Stimulated activated CD4-positive, alpha-beta T cell treated with anti-CD3 and anti-CD28 coated beads, Interleukin-1b, Interleukin-23, amount 100 ng/mL, for 48 hours (primary cell): ENCODE measurements at places on chromosomes 2 and 18.

DNA sequence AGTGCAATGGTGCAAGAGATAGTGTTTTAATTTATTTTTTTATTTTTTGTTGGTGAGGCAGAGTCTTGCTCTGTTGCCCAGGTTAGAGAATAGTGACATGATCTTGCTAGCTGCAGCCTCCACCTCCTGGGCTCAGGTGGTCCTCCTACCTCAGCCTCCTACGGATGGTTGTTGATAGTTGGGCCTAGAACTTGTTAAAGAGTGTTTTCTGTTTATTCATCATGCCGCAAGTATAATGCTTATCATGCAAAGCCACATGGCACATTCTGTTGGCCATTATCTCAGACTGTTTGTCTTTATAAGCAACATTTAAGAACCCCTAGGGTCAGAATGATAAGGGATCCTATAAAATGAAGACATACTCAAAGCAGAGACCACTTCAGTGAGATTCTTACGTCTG, 1.7 kb downstream of the UGGT1 start:
- DNase-seq = no peak

- DNase-seq = no peak
These were observed 24.7 kb downstream of the RAPH1 start for GRCh38 chr2:203510256-203510940.

DNA sequence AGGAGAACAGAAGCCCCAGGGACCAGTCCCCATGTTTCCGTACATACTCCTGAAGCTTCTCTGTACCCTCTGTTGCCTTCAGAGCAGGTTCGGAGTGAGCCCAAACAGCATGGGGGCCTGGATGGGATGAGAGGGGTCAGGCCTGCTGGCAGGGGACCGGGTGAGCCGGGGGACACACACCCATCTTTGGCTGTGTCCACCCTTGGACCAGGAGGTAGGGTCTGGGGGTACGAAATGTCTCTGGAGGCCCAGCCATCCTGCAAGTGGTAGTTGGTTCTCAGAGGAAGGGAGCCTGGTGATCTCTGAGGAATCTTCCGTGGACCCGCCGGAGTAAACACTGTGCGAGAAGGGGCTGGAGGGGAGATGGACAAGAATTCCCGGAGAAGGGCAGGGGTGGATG, 15.3 kb downstream of the FBLN7 start:
- no peak for DNase-seq

GRCh38 chr2:227221120-227221519, 56.7 kb downstream of the COL4A3 start:
- no peak for DNase-seq

DNA sequence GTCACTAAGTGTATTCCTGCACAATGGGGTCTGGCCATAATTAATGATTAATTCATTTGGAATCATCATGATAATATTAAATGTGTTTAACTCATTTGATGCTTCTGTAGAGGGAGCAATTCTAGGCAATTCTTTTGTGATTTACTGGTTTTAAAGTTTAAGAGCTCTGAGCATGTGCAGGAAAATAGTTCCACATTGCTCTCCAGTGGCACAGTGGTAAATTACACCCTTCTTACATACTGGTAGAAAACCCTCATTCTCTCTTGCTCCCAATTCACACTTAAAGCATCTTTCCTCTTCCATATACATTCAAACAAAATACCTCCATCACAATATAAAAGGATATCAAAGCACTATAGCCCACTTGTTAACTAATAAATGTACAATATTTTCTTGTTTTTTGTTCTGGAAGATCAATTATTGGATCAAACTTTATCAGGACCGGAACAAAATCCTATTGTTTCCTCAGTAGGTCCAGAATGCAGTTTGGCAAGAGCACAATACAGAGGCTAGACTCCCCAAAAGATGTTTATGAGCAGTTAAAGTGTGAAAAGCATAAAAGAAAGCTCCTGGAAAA, 844.3 kb downstream of the MBD2 start:
- no peak for DNase-seq

DNA sequence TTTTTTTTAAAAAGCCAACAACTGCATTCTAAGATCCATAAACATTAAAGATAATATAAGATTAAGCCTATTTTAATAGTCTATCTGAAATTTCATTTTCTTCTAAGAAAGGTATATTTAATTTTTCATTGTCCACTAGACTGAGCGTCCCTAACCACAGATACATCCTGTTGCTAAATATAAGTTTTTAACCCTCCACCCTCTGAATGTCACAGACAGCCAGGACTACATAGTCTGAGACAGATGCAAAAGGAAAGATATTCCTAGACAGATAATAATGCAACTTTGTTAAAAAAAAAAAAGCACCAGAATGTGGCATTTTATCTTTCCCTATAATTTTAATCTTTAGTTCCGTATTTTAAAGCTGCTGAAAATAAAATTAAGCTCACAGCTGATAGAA, 114.6 kb downstream of the ZEB2 start:
- DNase-seq = no peak

GRCh38 chr2:39696838-39697237, 31.1 kb downstream of the TMEM178A start:
- DNase-seq = no peak

DNA sequence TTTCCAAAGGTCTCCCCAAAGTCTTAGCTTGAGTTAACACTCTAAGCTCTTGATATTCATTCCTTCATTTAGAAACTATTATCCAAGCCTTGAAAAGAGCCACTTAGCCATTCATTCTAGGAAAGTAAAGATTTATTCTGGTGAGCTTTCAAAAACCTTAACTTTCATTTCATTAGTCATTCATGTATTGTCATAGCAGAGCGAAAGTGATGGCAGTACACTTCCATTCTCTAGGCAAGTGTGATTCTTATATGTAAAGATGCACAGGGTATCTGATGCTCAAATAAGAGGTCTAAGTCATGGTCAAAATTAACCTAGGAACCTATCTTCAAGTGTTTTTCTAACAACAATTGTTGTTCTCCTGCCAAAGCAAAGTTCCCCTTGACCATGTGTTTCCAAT, 553.0 kb upstream of the FANCL start:
- DNase-seq = no peak

DNA sequence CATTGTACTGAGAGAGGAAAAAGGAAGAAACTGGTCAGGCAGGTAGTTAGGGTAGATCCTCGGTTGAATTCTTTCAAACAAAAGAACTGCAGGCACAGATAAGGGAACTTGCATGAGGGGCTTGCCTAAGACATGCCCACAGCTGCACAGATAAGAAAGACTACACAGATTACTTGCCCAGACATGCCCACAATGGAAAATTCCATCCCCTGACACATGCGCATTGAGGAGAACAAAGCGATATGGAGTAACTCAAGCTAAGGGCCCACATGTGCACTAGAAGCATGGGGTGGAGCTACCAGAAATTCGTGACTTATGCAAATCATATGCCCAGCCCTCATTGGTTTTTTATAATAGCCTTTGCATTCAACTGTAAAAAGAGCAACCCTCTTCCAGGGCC, 181.3 kb upstream of the ZNF521 start:
- DNase-seq = no peak

DNA sequence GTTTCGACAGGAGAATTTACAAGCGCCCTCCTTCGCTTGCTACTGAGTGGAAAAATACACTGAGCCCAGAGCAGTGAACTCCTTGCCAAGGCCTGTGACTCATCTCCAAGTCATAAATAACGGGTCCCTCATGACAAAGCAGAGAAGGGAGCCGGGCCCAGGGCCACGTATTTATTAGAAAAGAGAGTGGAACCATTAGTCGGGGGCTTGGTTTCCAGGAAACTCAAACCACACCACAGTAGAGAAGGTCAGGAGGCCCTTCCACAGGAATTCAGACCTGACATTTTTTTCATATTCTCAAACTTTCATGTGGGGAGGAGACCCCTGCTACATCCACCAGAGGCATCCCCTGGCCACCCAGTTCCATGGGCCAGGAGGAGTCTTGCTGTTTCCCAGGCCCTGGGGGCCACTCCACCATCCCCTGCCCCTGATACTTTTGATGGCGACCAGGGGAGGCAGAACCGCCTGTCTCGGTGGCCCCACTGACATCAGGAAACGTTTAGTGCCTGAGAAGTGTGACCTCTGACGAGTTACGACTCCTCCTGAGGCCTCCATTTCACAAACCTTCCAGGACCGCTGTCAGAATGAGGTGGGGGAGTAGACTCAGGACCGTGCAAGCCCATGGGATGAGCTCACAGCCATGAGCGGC, 289.7 kb downstream of the DYSF start:
- DNase-seq = no peak

DNA sequence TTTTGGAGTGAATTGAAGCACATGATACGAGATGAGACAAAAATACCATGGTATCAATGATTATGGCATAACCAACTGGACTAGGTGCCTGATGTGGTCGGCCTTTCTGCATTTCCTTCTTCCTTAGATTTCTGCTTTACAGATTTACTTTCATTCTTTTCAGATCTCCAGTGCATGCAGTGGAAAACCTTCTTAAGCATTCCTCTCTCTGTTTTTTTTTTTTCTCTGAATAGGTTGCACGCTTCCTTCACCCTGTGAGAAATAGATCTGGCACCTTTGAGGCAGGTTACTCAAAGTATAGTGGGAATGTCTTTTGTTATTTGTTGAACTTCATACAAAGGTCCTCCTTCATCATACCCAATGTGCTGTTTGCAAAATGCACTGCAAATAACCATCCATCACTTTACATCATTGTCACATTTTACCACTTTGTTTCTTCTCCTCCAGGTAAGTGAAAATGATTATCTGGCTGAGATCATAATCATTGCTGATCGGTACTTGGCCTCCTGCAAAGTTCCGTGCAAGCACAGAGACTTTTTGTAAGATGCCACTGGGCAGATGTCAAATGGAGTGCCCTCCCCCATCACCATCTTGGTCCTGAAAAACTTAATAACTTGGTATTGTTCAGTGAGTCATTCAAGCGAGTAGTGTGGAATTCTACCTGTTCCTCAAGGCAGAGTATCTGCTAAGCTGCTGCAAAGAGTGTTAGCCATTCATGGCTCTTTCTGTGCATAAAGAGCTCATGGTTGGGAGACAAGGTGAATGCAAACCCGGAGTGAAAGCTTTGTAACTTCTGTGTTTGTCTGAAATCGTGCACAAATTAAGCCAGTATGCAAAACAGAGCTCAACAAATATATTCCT, 30.0 kb upstream of the KLHL14 start:
- DNase-seq = no peak

GRCh38 chr2:41948397-41948763, 99.4 kb upstream of the PKDCC start:
- DNase-seq = no peak

DNA sequence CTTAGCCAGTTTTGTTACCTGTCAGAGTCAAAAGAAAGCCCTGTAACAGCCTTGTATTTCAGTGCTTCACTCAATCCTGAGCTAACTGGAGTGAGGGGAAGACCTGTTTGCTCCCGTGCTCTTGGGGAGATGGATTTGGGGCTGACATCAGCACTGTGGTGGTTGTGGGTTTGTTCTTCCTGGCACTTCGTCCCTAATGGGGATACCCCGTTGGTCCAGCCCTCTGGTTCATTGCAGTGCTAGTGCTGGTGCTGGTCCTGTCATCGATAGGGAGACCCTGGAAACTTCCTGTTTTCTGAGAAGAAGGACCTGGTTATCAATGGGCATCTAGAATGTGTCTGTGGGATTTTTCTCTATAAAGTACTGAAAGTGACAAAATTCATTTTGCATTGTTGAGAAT, 205.4 kb downstream of the ZNF407 start:
- DNase-seq = no peak
